ENCODE measurements at places on chromosomes 13 and 19.

DNA sequence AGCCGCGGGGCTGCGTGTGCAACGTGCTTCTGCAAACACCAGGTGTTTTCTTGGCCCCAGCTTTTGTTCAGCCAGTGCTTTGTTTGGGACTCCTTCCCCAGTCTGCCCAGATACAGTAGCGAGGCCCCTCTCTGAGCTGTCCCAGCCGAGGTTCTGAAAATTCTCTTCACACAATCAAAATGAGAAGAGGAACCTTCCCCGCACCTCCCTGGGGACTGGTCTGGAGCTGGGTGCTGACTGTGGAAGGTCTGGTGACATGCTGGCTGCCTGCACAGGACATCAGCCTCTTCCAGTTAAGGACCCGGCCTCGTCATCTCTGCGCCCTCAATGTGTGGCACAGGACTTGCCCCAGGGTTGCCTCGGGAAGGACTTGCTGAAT lies 4.2 kb downstream of the ATP4A start:
- DNase-seq = no peak

DNA sequence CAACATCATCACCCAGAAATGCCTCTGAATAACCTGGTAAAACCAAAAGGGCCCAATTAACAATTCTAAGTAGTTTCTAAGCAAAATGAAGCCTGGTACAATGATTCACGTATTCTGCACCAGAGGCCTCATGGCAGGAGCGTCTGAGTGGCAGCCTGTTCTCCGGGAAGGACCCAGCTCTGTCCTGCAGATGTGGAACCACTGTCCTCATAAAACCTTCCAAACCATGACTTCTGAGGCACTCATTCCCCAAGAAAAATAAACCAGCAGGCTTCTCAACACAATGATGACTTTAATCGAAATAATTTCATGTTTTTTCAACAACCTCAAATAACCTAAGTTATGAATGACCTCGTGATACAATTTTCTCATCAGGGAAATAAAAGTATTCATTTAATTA lies 89.9 kb downstream of the STK24 start:
- no peak for DNase-seq

- DNase-seq = no peak
These were observed 1.4 kb upstream of the RBM26 start for GRCh38 chr13:79407349-79407979.

DNA sequence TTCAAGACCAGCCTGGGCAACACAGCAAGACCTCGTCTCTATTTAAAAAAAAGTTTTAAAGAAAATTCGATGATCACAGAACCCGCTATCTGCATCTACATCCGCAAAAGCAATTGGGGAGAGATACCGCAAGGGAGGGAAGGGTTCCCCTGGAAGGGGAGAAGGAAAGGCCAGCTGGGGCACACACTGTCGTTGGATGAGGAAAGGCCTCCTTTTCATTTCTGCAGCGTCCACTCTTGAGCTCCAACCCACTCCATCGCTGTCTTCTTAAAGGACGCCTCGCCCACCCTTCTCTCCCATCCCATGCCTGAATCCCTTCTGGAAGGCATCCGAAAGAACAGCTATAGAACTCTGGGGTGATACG lies 3.2 kb upstream of the PRKCG start:
- no peak for DNase-seq

DNA sequence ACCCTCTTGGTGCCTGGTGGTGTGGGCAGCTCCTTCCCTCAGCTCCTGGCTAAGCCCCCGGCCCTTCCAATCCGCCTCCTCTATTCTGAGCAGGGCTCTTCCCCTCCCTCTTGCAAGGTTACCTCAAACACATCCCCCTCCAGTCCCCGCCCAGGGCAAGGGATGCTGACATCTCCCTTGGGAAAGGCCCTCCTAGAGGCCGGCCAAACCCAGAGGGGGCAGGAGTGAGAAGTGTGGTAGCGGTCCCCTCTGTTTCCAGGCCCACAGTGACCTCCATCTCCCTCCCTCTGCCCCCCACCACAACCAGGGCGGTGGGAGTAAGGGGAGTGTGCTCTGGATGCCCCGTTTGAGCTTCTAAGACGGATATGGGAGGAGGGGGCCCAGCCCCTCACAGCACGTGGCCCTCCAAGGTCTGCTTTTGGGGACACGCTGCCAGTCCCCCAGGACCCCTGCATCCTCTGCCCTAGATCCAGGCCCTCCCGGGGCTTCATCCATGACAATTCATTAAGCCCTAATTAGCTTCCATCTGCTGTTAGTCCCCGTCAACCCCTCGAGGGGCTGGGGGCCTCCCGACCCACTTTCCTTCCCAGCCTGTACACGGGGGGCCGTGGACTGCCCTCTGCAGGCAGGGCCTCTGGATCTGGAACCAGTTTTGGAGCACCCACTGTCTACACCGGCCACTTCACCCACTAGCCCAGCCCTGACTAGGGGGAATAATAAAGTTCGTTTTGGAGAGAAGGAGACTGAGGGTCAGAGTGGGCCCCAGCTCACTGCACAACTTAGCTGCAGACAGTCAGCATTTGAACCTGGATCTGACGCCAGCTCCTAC lies 2.3 kb downstream of the LINGO3 start:
- no peak for DNase-seq

GRCh38 chr13:76455960-76456359 lies 430.2 kb downstream of the KCTD12 start:
- DNase-seq = no peak

DNA sequence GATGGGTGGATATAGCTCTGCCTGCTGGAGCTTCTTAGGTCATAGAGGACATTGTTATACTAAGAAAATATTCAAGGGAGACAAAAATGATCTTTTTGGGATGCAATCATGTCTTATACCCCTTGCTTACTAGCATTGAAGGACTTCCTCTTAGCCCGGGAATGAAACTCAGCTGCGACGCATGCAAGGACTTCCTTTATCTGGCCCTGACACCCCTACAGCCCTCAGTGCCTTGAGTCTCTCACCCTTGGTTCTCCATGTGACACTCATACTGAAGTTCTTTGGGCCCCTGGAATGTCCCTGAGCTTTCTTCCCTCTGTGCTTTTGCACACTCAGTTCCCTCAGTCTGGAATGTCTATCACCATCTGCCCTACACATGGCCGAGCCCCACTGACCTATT lies 72.5 kb upstream of the MTIF3 start:
- DNase-seq = no peak

GRCh38 chr19:38506723-38507550 lies 73.4 kb downstream of the RYR1 start:
- peak; percentile 99 for DNase-seq

DNA sequence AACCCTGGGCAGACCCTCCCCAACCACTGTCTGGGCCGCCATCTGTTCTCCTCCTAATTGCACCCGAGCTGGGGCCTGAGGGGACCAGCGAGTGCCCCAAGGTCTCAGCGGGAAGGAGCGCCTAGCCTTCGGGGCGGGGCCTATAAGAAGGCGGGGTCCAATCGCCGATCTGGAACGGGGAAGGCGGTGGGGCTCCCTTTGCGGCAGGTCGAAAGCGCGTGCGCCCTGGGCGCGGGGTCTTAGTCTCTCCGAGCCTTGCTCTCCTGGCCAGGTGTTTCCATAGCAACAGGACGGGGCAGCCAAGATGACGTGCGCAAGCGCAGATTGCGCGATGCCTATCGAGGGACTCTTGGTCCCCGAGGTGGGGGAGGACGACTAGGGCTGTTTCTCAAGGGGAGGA lies 2.8 kb downstream of the MAST1 start:
- peak; percentile 54 for DNase-seq

GRCh38 chr13:25203127-25203740 lies 31.1 kb upstream of the AMER2 start:
- DNase-seq = no peak

GRCh38 chr19:49682274-49682673 lies 5.2 kb downstream of the PRMT1 start:
- no peak for DNase-seq

DNA sequence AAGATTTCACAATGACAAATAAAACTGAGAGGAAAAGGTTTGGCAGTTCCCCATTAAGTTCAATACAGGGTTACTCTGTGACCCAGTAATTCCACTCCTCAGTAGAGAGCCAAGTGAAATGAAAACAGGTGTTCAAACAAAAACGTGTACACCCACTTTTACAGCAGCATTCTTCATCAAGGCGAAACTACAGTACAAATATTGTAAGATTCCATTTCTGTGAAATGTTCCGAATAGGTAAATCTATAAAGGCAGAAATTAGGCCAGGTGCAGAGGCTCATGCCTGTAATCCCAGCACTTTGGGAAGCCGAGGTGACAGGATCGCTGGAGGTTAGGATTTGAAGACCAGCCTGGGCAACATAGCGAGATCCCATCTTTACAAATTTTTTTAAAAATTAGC lies 8.9 kb upstream of the GDF15 start:
- DNase-seq = no peak

GRCh38 chr13:46176756-46177155 lies 5.2 kb downstream of the LCP1 start:
- DNase-seq = no peak

GRCh38 chr13:99916366-99917103 lies 55.0 kb downstream of the ZIC5 start:
- no peak for DNase-seq

Data from stimulated activated CD8-positive, alpha-beta memory T cell treated with anti-CD3 and anti-CD28 coated beads, Interleukin-4, amount 100 ng/mL, for 48 hours (primary cell).